ENCODE measurements at places on chromosomes 3 and 15. TPM values are rescaled to one million over a fixed set of nuclear protein-coding genes. Genes with fewer than 3 reads are reported as not detected.

The ENTPD3 gene
- total RNA-seq = 3.0 TPM

The LRRC2 gene
- 13.0 TPM for total RNA-seq

The IRAK2 gene
- 6.3 TPM for total RNA-seq

The RNF168 gene
- total RNA-seq = 18.8 TPM

The OCA2 gene
- 4.9 TPM for total RNA-seq

The RUVBL1 gene
- total RNA-seq = 30.6 TPM

The ZNF106 gene
- 328 TPM for total RNA-seq

The ERICH6 gene
- total RNA-seq = not detected

The KCNAB1 gene
- 6.3 TPM for total RNA-seq

The CDC25A gene
- 4.8 TPM for total RNA-seq

The ZNF502 gene
- total RNA-seq = 10.5 TPM

The ANKRD63 gene
- total RNA-seq = 2.4 TPM

The GRK7 gene
- total RNA-seq = not detected

The MYL3 gene
- 33.1 TPM for total RNA-seq

The MEIS2 gene
- total RNA-seq = 42.1 TPM

The SI gene
- not detected for total RNA-seq

The PLS1 gene
- 1.4 TPM for total RNA-seq

The SPINT1 gene
- total RNA-seq = 49.2 TPM

The RETNLB gene
- not detected for total RNA-seq

The TIGIT gene
- not detected for total RNA-seq

The AMT gene
- 8.6 TPM for total RNA-seq

The PPP1R14D gene
- total RNA-seq = not detected

The RTP1 gene
- 1.0 TPM for total RNA-seq

The OXTR gene
- 0.62 TPM for total RNA-seq

The CTDSPL gene
- 29.4 TPM for total RNA-seq

The CCR4 gene
- not detected for total RNA-seq

The ZMAT3 gene
- 8.1 TPM for total RNA-seq

The SCN11A gene
- total RNA-seq = 2.3 TPM

The LRTM1 gene
- 84.2 TPM for total RNA-seq

The BCL2A1 gene
- total RNA-seq = 8.1 TPM

The PLA1A gene
- total RNA-seq = 0.31 TPM

The GJD2 gene
- 0.10 TPM for total RNA-seq

The ANKDD1A gene
- 14.4 TPM for total RNA-seq

The MB21D2 gene
- total RNA-seq = 12.7 TPM

The ZSCAN29 gene
- 37.8 TPM for total RNA-seq

The COL6A5 gene
- not detected for total RNA-seq

The ARHGEF26 gene
- total RNA-seq = 18.4 TPM

The WDR93 gene
- total RNA-seq = not detected

The IL17RB gene
- total RNA-seq = 1.0 TPM

The GATA2 gene
- 6.3 TPM for total RNA-seq

The TNK2 gene
- total RNA-seq = 31.4 TPM

The TM6SF1 gene
- 6.3 TPM for total RNA-seq

The CATSPER2 gene
- total RNA-seq = 0.51 TPM

The UBAP1L gene
- total RNA-seq = 2.3 TPM

The TGM4 gene
- total RNA-seq = not detected

The TM4SF4 gene
- total RNA-seq = not detected

The PML gene
- total RNA-seq = 46.2 TPM

The KY gene
- total RNA-seq = 222 TPM

The AHSG gene
- total RNA-seq = not detected

The FSTL1 gene
- 799 TPM for total RNA-seq

The FBXO40 gene
- total RNA-seq = 12.7 TPM

The CCR1 gene
- total RNA-seq = 1.2 TPM

The XCR1 gene
- not detected for total RNA-seq

The DNAH12 gene
- total RNA-seq = 0.21 TPM

The RBM5 gene
- 204 TPM for total RNA-seq

The LRRC31 gene
- not detected for total RNA-seq

The CCPG1 gene
- 49.1 TPM for total RNA-seq

The RAB7A gene
- total RNA-seq = 53.4 TPM

The OR5H6 gene
- total RNA-seq = not detected

The IQCF6 gene
- total RNA-seq = not detected
